Natural killer cell (primary cell): ENCODE measurements at places on chromosomes 6 and 20. TPM values are rescaled to one million over a fixed set of nuclear protein-coding genes. Genes with fewer than 3 reads are reported as not detected.

FAM184A gene
- total RNA-seq: 0.20 TPM

GRCh38 chr6:158068893-158069799, 87.5 kb downstream of the SYNJ2 start:
- H3K4me1 ChIP-seq: peaks cover 11% of the 10 kb centered on the region
- no peak overlapping the region for H3K4me3 ChIP-seq
- no peak for DNase-seq

- peaks cover 13% of the 10 kb centered on the region for H3K4me1 ChIP-seq
- no peaks in the 10 kb centered on the region for H3K27me3 ChIP-seq
- H3K4me3 ChIP-seq: no peak overlapping the region
- no peaks in the 10 kb centered on the region for H3K36me3 ChIP-seq
- DNase-seq: no peak
Measured at GRCh38 chr6:7912736-7913517, 2.3 kb upstream of the TXNDC5 start.

GRCh38 chr6:151497905-151498304, 4.1 kb downstream of the CCDC170 start:
- peaks cover 16% of the 10 kb centered on the region for H3K27me3 ChIP-seq
- no peak overlapping the region for H3K27ac ChIP-seq
- no peak for DNase-seq

DNA sequence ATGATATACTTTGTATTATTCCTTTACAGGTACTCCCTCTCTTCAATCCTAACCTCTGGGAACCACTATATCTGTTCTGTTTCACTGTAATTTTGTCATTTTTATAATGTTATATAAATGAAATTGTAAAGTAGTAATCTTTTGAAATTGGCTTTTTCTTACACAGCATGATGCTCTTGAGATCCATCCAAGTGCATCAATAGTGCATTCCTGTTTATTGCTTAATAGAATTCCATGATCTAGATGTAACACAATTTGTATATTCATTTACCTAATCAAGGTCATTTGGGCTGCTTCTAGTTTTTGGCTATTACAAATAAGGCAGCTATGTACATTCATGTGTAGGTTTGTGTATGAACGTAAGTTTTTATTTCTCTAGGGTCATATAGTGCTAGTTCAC, 174.6 kb downstream of the KHDC1L start:
- no peak overlapping the region for H3K27ac ChIP-seq
- H3K36me3 ChIP-seq: no peaks in the 10 kb centered on the region
- no peaks in the 10 kb centered on the region for H3K27me3 ChIP-seq
- H3K4me3 ChIP-seq: no peak overlapping the region

GRCh38 chr6:169827290-169827717, 75.9 kb downstream of the ERMARD start:
- DNase-seq: no peak
- H3K4me1 ChIP-seq: peaks cover 7% of the 10 kb centered on the region
- H3K27ac ChIP-seq: no peak overlapping the region
- H3K27me3 ChIP-seq: peaks cover 7% of the 10 kb centered on the region

COL20A1 gene
- total RNA-seq: not detected

- H3K27me3 ChIP-seq: no peaks in the 10 kb centered on the region
- H3K4me3 ChIP-seq: no peak overlapping the region
- no peaks in the 10 kb centered on the region for H3K36me3 ChIP-seq
- no peak for DNase-seq
Measured at GRCh38 chr20:59784791-59785668, 148.4 kb downstream of the SYCP2 start.

- H3K4me3 ChIP-seq: no peak overlapping the region
- DNase-seq: no peak
- no peaks in the 10 kb centered on the region for H3K36me3 ChIP-seq
- H3K27ac ChIP-seq: no peak overlapping the region
- no peaks in the 10 kb centered on the region for H3K27me3 ChIP-seq
Measured at GRCh38 chr6:169955731-169956437, 204.5 kb downstream of the ERMARD start.

PRDM13 gene
- not detected for total RNA-seq

DNA sequence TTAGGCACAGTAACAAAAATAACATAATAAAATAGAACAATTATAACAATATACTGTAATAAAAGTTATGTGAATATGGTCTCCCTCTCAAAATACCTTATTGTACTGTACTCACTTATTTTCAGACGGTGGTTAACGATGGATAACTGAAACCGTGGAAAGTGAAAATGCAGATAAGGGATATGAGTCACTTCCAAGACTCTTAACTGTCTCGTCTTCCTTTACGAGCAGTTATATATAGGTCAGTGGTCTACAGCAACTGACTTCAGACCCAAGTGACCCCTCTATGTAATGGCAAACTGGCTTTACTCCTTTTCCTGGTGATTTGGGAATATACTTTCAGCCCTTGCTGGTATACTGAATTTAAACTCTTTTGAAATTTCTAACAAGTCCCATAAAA, 261.4 kb downstream of the SLC35F1 start:
- H3K36me3 ChIP-seq: no peaks in the 10 kb centered on the region
- H3K4me3 ChIP-seq: no peak overlapping the region
- no peak overlapping the region for H3K27ac ChIP-seq
- no peaks in the 10 kb centered on the region for H3K4me1 ChIP-seq

DNA sequence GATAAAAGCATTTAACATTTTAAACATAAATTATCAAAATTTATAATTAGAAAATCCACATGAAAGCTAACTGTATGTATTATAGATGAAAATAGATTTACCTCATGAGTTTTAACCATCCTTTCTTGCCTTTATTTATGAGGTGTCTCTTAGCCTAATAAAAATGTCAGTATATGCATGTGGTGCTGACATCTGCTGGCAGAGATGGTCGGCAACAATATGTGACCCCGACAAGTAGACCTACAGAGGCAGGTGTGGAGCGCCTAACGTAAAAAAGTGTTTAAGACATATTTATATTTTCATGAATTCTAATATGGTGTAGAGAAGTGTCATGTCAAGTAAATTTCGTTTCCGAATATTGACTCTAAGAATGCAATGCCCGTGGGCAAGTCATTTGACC, 149.0 kb upstream of the FUT9 start:
- no peaks in the 10 kb centered on the region for H3K27me3 ChIP-seq
- H3K4me1 ChIP-seq: no peaks in the 10 kb centered on the region
- H3K27ac ChIP-seq: no peak overlapping the region
- no peaks in the 10 kb centered on the region for H3K36me3 ChIP-seq

DNA sequence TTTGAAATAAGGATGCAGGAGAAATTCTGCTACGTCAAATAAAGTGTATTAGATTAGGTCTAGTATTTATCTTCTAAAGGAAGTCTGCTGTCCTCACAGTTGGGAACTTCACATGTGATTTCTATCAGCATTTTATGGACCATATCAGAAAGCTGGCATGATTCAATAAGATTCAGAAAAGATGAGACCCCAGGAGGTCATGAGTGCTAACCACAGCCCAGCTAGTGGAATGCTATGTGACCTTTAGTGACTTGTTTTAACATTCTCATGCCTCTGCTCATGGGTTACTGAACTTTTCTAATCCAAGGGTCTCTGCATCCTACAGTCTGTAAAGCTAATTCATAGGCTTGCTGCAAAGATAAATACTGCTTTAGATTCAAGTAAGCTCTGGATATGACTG, 150.1 kb downstream of the GMPR start:
- H3K36me3 ChIP-seq: no peaks in the 10 kb centered on the region
- H3K4me3 ChIP-seq: no peak overlapping the region
- H3K4me1 ChIP-seq: no peaks in the 10 kb centered on the region
- no peak for DNase-seq
- no peaks in the 10 kb centered on the region for H3K27me3 ChIP-seq

GRCh38 chr6:79864001-79864400, 83.4 kb downstream of the ELOVL4 start:
- H3K4me1 ChIP-seq: no peaks in the 10 kb centered on the region
- H3K27ac ChIP-seq: no peak overlapping the region
- H3K27me3 ChIP-seq: no peaks in the 10 kb centered on the region
- no peaks in the 10 kb centered on the region for H3K36me3 ChIP-seq

DNA sequence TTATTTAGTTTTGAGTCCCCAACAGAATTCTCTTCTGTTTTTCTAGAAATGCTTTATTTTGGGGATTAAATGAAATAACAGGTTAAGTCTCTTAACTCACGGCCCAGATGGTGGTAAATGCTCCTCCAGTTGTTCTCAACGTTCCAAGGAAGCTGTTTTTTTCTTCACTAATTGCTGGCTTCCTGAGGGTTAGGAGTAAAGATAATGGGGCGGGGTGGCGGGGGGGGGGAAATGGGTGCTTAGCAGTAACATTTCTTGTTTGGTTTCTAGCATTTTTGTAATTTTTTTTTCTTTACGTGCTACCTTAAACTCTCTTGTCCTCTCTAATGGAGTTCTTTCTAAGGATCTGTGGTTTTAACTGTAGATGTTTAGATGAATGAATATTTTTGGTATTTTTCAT, 2.2 kb downstream of the SRSF3 start:
- peak overlapping the region; percentile 82 for H3K4me3 ChIP-seq
- H3K36me3 ChIP-seq: peaks cover 47% of the 10 kb centered on the region
- DNase-seq: peak; percentile 54

DNA sequence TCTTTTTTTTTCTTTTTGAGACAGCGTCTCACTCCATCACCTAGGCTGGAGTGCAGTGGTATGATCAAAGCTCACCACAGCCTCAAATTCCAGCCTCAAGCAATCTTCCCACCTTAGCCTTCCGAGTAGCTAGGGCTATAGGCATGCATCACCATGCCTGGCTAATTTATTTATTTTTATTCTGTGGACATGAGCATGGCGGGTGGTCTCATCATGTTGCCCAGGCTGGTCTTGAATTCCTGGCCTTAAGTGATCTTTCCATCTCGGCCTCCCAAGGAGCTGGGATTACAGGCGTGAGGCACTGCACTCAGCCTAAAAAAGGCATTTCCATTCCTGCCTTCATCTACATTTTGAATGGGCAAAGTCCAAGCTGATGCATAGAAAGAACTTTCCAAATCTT, 56.2 kb upstream of the BEND3 start:
- H3K27ac ChIP-seq: no peak overlapping the region
- no peaks in the 10 kb centered on the region for H3K4me1 ChIP-seq
- no peak overlapping the region for H3K4me3 ChIP-seq
- H3K36me3 ChIP-seq: no peaks in the 10 kb centered on the region

DNA sequence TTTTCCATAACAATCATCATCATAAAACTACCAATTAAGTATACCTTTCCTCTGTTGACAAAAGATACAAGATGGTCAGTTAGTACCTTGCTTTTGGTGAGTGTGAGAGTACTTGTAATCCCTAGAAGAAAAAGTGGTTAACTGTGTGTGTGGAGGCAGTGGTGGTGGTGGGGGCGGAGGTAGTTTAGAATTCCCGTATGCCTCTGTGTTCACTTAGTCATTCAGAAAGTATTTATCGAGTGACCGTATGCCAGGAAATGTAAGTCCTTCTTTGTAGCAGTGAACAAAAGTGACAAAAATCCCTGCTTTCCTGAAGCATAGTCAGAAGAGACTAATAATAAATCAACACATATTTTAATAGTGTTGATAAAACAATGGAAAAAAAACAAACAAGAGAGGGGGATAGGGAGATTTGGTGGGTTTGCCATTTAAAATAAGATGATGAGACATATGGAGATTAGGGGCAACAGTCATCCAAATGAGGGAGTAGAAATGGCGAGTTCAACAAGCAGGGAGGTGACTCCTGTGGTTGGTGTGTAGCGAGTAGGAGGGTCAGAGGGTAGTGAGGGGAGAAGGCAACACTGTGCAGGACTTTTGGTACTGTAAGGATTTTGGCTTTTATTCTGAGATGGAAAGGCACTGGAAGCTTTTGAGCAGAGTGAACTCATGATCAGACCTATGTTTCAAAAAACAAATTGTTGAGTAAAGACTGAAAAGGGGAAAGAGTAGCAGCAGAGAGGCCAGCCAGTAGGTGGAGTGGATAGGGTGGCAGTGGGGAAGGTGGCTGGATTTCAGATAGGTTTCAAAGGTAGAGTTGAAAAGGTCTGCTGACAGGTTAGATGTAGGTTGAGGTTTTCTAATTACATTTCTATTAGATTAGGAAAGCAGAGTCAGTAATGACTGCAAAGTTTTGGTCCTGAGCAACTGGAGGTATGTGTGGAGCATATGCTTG, 40.3 kb upstream of the SIM1 start:
- H3K36me3 ChIP-seq: peaks cover 11% of the 10 kb centered on the region
- no peaks in the 10 kb centered on the region for H3K27me3 ChIP-seq
- no peaks in the 10 kb centered on the region for H3K4me1 ChIP-seq
- no peak overlapping the region for H3K4me3 ChIP-seq

- H3K27ac ChIP-seq: no peak overlapping the region
- peaks cover 2% of the 10 kb centered on the region for H3K4me1 ChIP-seq
- H3K36me3 ChIP-seq: no peaks in the 10 kb centered on the region
- H3K4me3 ChIP-seq: no peak overlapping the region
Measured at GRCh38 chr20:34896086-34896621, 19.7 kb downstream of the ACSS2 start.

DNA sequence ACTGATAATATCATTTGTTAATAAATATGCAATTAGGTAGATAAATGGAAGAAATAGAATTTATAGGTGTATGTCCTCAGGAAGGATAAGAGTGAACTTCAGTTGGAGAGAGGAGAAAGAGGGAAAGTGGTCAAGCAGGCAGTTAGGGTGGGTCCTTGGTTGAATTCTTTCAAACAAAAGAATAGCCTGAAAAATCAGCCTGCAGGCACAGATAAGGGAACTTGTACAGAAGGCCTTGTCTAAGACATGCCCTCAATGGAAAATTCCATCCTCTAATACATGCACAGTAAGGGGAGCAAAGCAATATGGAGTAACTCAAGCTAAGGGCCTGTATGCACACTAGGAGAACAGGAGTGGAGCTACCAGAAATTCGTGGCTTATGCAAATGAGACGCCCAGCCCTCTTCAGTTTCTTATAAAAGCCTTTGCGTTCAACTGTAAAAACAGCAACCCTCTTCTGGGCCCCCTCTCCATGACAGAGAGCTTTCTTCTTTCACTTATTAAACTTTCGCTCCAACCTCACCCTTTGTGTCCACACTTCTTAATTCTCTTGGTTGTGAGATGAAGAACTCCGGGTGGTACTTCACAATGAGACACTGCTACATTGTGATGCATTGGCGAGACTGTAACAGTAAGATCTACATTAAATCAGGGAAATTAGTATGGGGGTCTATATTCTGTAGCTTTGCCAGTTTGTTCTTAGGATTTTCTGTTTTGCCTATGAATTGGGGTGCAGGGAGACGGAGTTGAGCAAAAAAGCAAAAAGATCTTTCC, 147.0 kb downstream of the HS3ST5 start:
- DNase-seq: no peak
- H3K36me3 ChIP-seq: no peaks in the 10 kb centered on the region
- no peak overlapping the region for H3K4me3 ChIP-seq
- H3K27ac ChIP-seq: no peak overlapping the region

PEX7 gene
- 2.4 TPM for total RNA-seq

HSPA1L gene
- 4.5 TPM for total RNA-seq

AP5S1 gene
- total RNA-seq: 7.9 TPM

GRCh38 chr20:34385464-34385863, 22.4 kb downstream of the ITCH start:
- peaks cover 51% of the 10 kb centered on the region for H3K4me1 ChIP-seq
- H3K27ac ChIP-seq: no peak overlapping the region
- DNase-seq: no peak
- peaks cover 10% of the 10 kb centered on the region for H3K36me3 ChIP-seq
- no peaks in the 10 kb centered on the region for H3K27me3 ChIP-seq
